ENCODE measurements at places on chromosomes 4 and X.

DNA sequence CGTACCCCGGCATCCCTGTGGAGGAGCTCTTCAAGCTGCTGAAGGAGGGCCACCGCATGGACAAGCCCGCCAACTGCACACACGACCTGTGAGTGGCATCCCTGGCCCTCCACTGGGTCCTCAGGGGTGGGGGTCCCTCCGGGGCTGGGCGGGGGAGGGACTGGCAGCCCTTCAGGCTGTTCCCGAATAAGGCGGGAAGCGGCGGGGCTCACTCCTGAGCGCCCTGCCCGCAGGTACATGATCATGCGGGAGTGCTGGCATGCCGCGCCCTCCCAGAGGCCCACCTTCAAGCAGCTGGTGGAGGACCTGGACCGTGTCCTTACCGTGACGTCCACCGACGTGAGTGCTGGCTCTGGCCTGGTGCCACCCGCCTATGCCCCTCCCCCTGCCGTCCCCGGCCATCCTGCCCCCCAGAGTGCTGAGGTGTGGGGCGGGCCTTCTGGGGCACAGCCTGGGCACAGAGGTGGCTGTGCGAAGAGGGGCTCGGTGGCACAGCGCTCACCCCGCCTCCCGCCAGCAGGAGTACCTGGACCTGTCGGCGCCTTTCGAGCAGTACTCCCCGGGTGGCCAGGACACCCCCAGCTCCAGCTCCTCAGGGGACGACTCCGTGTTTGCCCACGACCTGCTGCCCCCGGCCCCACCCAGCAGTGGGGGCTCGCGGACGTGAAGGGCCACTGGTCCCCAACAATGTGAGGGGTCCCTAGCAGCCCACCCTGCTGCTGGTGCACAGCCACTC lies 13.7 kb downstream of the FGFR3 start:
- DNase-seq: no peak

- DNase-seq: no peak
These were observed 426 bp downstream of the SLBP start for GRCh38 chr4:1711571-1712215.

DNA sequence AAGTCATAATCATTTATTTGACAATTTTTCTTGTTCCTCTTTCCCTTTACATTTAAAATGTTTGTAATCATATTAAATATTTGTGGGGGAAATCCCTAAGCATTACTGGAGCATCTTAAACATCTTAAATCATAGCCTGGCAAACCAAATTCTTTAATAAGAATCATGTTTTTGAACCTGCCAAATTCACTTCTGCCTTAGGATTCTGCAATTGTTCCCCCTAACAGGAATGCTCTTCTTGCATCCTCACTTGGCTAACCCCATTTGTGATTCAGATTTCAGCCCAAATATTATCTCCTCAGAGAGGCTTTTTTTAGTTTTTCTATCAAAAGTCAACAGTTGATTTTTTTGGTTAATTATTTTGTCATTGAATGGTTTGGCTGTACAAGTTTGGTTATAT lies 241.1 kb downstream of the MAPK10 start:
- DNase-seq: no peak

DNA sequence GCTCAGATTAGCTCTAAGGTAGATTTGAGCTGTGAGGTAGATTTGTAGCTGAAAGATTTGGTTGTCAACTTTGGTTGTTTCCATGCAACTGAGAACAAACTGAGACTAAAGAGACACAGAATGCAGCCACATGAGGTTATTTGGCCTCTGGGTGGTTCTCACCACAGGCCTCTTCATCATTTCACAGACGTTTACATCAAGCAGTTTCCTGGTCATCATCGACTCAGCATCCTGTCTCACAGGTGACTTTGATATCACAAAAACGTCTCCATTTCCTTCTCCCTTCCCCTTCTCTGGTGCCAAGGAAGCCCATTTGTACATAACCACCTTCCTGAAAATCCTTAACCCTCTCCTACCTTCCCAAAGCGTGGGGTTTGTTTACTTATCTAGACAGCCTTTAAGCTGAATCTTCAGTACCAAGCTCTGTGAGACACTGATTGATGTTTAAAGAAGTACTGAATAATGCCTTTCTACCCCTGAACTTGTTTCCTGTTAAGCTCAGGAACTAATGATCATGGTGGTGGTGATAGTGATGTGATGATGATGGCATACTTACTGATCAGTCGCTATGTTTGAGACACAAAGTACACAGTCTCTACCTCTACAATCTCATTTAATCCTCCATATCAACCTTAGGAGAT lies 81.9 kb downstream of the FAM114A1 start:
- DNase-seq: no peak

- no peak for DNase-seq
These were observed 189.9 kb downstream of the INPP4B start for GRCh38 chr4:142656178-142656577.

DNA sequence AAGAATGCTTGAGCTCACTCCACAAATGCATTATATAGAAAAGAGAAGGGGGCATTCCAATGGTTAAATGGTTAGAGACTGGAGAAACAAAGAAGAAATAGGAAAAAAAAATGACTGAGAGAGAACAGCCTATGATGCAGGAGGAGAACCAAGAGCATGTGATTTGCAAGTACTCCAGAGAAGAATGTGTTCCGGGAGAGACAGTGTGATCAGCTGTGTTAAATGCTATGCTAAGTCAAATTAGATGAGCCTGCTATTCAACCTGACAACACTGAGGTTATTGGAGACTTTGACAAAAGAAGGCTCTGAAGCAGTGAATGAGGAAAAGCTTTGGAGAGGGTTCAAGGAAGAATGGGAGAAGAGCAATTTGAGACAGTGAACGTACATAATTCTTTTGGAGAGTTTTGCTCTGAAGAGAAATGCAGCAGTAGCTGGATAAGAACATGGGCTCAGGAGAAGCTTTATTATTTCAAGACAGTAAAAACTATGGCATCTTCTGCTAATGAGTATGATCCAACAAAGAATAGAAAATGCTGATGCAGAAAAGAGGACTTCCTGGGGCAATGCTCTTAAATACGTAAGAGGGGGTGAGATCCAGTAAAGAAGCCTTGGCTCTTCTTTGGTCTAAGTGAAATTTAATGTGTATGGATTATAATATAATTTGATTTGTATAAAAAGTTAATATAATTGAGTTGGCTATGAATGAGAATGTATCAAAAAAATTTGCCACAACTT lies 66.3 kb downstream of the PPP3CA start:
- no peak for DNase-seq

DNA sequence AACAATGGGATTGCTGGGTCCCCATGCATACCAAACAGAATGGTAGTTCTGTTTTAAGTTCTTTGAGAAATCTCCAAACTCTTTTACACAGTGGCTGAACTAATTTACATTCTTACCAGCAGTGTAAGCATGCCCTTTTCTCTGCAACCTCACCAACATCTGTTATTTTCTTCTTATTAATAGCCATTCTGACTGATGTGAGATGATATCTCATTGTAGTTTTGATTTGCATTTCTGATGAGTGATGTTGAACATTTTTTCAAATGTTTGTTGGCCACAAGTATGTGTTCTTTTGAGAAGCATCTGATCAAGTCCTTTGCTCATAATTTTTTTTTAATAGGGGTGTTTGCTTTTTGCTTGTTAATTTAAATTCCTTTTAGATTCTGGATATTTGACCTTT lies 41.2 kb upstream of the ZMAT1 start:
- no peak for DNase-seq

DNA sequence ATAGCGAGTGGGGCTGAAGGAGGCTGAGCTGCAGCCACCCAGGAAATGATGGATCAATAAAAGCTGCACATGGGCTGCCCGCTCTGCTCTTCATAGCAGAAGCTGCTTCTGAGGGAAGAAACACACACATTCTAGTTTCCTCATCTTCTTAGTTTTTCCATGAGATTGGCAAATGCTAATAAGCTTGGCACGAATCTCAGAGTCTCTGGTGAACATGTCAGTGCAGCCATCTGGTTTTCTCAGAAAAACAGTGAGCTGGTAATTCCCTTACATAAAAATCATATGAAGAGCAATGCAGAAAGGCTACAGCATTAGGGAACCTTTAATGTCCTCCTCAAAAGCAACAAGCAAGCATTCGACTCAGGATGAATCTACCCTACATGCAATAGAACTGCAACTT lies 69.9 kb downstream of the GATB start:
- DNase-seq: no peak

DNA sequence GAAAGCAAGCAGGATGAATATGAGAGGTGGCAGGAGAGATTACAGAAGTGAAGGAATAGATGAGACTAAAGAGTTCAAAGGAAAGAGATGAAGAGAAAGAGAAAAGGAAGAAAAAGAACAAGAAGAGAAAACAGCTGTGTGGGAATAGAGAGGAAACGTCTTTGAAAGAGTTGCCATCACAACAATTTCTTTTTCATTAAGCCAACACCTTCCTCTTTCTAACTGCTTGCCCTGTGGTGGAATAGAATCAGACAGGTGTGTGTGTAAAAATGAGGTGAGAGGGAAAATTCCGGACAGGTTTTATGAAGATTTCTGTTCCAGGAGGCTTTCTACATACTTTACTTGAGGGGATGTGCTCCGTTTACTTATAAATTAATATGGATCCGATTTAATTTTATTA lies 28.8 kb downstream of the DTHD1 start:
- DNase-seq: no peak

DNA sequence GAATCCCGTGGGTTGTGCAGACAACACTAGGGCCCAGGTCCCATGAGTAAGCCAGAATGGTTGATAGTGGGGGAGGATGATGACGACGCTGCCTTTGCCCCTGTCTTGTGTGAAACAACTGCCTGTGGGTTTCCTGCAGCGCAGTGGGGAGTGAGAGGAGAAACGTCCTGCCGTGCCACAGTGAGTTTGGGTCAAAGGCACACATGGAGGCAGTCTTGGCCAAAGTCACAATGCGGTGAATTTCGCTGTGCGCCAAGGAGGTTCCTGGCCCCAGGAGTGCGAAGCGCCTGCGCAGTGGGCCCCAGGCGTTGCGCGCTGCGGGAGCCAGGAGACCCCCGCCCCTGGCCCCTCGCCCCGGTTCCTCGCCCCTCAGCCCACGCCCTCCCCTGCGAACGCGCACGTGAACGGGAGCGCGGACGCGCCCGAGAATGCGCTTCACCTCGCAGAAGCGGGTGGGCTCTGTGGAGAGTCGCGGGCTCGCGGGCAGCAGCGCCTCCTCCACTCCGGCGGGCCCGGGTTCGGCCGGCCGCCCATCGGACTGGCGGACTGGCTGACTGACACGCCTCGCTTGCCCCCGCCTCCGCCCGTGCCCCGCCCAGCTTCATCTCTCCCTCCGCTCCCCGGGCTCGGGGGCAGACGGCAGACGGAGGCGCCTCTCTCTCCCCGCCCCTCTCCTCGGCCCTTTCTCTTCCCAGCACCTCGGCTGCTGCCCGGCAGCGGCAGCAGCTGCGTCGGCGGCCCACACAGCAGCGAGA lies at the start of gene NUDT10:
Gene NUDT10, plus strand, starts transcription at position 635 of the 755 bp plus-strand sequence. CDS start 144 bp downstream, outside the sequence.
- no peak for DNase-seq

GRCh38 chrX:24002167-24002566 lies 24.8 kb downstream of the KLHL15 start:
- no peak for DNase-seq

DNA sequence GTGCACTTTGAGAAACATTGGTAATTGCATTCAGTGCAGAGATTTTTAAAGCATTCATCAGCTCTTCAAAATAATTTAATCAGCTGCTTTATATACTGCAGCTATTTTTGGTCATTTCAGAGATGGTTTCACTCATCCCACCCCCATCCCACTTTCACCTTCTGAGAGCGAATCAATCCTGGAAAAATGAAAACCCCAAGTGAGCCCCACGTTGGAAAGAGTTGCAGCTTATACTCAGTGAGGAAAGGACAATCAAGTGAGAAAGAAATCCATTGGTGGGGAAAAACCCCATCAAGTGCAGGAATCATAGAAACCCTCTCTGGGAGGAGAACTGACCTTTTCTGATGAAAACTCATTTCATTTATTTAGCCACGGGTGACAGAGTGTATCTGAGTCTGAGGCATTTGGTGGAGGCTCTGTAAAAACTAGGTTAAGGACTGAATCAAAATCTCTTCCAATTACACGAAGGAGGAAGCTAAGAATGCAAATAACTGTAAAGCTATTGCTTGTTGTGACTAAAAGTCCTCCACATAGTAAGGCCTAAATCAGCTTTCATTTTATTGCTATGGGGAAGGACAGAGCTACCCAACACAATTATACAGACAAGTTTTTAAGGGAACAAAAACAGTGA lies 240.4 kb upstream of the PGRMC2 start:
- DNase-seq: no peak

GRCh38 chr4:16505726-16506125 lies 279.5 kb upstream of the TAPT1 start:
- no peak for DNase-seq

GRCh38 chrX:24902806-24903205 lies 113.0 kb downstream of the ARX start:
- no peak for DNase-seq

DNA sequence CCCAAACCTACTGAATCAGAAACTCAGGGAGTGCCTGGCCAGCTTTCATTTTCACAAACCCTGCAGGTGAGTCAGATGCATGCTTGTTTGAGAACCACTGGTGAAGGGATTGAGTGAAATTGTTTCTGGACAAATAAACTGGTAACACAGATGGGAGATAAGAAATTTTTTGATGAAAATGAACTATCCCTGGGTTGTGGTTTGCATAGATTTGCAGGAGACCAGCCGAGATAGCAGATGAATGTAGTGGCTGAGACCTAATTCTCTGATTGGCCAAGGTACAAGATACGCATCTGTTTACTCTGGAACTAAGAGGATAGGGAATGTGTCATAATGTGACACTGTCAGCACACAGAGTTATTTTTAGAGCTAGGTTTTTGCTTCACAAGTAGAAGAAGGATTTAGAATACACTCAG lies 117.8 kb upstream of the NOCT start:
- DNase-seq: no peak

GRCh38 chr4:38107818-38108217 lies 147.6 kb downstream of the PTTG2 start:
- DNase-seq: no peak

DNA sequence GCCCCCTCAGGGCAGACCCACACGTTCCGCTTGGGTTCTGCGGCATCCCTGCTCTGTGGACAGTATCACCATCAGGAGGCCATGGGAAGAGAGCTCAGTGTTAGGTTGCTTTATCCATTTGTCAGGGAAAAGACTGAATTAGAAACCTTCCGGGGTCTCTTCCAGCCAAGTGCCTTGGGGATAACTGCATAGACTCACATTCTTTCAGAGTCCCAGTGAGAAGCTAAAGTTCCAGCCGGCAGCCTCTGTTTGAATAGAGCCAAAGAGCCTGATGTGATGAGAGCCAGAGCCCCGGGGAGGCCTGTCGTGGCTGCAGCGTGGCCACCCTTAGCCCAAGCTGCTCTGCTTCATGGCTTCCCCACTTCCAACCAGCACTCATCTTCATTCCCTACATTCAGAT lies 85.2 kb downstream of the FHDC1 start:
- DNase-seq: no peak

DNA sequence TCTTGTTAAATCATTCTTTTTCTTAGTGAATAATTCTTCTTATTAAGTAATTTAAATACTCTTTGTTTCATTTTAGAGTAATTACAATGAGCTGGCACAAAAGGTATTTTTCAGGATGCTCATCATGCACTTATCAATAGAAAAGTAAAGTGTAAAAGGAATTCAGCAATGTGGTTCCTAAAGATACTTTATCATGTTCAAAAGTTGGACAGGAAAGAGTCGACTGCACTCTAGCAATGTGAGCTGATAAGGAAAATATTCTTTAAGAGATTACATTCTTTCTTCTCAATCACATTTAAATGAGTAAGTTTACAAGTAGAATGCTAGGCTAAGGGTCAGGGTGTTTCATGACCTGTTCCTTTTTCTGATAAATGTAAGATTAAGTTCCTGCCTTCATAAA lies 609.5 kb upstream of the FAM241A start:
- no peak for DNase-seq

GRCh38 chrX:10617999-10618351 lies 2.4 kb downstream of the MID1 start:
- DNase-seq: no peak

- DNase-seq: no peak
These were observed 1444.0 kb downstream of the PCDH18 start for GRCh38 chr4:136088211-136088867.
